ENCODE measurements at places on chromosomes 12 and 14.

DNA sequence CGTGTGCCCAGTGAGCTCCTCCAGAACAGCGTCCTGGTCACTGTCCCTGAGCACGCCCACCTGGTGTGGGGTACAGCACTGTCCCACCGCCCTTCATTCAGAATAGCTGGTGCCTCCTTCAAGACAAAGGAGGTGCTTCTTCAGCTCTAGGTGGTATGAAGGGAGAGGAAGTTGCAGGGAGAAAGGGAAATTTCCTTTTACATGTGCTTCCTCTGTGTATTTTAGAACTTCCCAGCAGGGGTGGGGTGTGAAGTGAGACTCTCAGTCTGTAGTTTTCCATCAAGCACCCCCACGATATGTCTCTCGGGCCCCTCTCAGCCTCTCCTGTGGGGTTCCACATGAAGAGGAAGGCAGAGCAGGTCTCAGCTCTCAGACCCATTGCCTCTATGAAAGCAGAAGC lies 1.2 kb upstream of the SLC6A12 start:
- DNase-seq = no peak

DNA sequence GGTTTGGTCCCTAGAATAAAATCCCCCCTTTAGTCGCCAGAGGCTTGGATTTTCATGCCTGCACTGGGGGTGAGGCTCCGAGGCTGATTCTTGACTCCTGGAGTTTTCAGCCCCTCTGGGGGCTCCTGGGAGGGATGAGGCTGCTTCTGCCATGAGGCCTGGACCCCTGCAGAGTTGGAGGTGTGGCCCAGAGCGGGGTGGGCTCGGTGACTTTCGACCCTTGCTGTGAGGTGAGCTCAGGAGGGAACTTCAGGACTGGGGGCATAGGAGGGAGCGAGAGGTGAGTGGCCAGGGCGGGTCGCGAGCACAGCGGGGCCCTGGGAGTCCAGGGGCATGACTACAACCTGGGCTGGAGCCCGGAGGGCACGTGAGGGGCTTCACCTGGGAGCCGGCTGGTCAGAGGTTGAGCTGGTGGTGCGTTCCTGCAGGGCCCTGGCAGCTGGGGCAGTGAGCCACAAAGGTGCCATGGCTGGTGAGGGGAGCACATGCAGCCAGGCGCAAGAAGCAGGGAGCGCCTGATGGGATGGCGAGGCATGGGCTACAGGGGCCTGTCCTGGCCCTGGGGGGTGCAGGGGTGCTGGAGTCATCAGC lies 168.2 kb downstream of the KIF26A start:
- DNase-seq = no peak

DNA sequence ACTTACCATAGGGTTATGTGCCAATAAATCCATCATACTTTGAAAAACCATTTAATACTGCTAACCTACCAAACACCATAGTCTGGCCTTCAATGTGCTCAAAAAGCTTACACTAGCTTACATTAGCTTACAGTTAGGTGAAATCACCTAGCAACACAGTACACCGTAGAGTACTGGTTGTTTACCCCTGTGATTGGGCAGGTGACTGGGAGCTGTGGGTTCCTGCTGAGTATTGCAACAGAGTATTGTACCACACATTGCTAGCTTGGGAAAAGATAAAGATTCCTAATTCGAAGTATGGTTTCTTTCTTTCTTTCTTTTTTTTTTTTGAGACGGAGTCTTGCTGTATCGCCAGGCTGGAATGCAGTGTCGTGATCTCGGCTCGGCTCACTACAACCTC lies 5.6 kb downstream of the ATP5MC2 start:
- DNase-seq = no peak

DNA sequence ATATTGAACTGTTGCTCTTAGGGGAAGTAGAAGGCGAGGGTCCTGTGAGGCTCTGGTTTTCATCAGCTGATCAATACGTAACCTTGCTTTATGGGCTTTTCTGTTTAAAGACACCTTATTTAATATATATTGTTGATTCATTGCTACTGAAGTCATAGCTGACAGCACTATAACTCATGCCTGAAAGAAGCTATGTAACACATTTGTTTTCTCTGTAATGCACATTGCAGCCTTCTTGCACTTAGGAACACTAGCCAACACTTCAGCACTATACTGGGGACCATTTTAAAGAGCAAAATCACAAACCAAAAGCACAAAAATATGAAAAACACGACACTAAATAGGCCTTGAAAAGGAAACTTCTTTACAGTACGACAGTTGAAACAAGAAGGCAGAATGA lies 135.7 kb downstream of the TTC6 start:
- no peak for DNase-seq

DNA sequence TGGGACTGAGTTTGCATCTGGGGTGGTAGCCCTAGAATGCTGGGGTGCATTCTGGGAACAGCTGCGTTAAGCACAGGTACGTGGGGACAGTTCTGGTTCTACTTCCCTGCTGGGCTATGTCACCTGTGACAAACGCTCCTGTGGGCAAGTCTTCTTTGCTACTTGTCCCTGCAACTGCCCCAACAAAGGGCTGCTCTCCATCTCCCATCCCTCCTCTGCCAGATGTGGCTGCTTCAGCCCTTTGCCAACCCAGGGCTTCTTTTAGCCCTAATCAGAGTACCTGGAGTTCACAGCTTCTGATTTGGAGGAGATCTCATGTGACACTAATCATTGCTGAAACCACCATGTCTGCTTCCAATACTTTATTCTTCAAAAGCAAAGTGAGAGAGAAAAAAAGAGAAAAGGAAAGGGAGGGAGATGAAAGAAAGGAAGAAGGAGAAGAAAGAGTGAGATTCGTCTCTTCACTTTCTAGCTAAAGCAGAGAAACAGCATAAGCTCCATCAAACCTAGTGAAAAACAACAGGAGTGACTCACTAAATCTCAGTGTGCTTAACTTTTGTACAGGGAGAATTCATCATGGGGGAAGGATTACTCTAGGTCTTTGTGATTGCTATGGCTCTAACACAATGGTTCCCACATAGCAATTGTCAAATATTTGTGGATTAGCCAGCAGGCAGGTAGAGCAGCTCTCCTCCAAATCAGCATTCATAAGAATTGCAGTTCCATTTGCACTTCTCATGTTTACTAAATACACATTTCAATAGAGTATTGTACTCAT lies 174.8 kb downstream of the LRIG3 start:
- DNase-seq = no peak

DNA sequence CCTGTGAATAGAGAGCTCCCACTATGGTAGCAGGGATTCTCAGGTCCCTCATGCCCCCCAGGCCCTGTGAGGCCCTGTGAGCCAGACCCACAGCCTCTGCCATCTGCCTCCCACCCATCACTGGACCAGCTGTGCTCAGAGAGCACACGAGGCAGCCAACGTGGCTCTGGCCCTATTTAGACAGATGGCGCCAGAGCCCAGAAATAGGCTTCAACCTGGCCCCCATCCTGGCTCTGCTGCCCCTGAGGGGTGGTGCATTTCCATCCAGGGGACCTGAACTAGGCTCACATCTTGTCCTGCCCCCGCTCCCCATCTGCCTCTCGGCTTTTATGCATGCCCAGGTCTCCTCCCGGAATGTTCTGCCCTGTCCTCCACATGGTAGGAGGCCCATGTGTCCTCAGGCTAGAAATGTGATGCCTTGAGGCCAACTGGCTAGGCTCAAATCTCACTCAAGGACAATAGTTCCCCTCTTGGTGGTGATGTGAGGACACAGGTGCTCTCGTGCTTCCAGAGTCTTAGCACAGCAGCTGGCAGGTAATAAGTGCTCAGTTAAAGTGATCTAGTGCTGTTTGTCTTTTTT lies 18.9 kb downstream of the TMEM63C start:
- no peak for DNase-seq

DNA sequence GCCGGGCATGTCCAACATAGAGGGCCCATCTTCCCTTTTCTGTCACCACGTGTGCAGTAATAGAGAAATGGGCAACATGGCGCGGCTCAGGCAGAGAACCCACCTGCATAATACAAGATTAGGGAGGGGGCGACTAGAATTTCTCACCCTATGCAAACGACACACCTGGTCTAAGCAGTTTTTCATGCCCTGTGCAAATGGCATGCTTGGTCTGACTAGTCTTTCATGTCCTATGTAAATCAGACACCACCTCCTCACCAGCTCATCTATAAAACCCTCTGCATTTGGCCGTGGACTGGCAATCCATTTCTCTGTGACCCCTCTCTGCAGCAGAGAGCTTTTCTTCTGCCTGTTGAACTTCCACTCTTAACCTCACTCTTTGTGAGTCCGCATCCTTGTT lies 180.2 kb upstream of the PZP start:
- DNase-seq = no peak
